GM12864 (cell line): ENCODE measurements at places on chromosomes 7 and 10.

GRCh38 chr10:112815269-112816032 lies 134.6 kb upstream of the TCF7L2 start:
- DNase-seq, result no peak

- no peak for DNase-seq
Measured at GRCh38 chr10:121994429-121994941, 5.5 kb downstream of the TACC2 start.

- DNase-seq, result no peak
Measured at GRCh38 chr10:103852189-103852711, 3.1 kb downstream of the SH3PXD2A start.

DNA sequence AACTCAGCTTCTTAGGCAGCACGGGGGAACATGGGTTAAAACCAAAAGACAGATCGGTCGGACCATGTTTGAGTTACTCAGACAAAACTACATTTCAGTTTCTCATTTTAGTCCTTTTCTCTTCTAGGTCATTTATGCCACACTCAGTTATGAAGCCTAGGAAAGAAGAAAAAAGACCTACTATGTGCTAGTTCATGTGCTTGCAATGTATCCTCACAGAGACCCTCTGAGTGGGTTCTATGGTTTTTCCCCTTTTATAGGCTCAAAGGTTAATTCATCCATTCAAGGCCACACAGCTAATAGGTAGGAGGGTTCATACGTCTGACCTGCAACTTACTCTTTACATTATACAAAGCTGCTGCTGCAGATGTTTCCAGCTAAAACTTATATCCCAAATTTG lies 104.7 kb upstream of the ZNF438 start:
- no peak for DNase-seq

- no peak for DNase-seq
Measured at GRCh38 chr7:149736478-149737360, 36.7 kb downstream of the ZNF467 start.

DNA sequence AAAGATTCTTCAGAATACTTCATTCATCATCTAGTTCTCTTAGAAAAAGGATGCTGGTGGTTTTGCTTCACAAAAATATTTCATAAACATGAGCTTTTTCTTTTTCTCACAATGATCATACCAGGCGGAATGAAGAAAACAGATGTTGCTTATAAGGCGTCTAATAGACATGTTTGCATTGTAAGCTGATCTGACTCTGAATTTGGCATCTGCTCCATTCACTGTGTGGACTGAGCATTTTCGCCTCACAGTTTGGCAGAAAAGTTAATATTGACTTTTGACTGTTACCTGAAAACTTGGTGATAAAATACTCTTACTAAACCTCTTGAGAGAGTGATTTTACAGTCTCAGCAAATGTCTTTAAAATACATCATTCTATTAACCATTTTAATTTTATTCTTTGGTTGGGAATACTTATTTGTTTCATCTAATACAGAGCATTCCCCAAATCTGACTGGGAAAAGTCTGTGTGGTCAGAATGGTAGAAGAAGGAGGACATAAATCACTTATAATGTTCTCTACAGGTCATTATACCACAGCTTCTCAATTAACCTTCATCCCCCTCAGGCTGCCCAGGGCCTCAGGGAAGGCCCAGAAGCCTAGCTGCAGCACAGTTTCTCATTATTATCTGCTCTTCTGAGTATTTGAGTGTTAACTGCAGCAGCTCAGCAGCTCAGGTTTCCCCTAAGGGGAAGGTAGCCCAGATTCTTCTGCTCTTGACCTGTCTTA lies 121.6 kb upstream of the KAT6B start:
- DNase-seq, result no peak

- DNase-seq, result no peak
Measured at GRCh38 chr7:2719007-2719406, 31.0 kb downstream of the AMZ1 start.

GRCh38 chr7:150631866-150632864 lies at the start of gene GIMAP6:
GIMAP6 (minus strand) TSS chr7:150632385; CDS start chr7:150630142, 2,243 bp downstream.
- no peak for DNase-seq

GRCh38 chr7:6530626-6531491 lies 20.4 kb downstream of the GRID2IP start:
- no peak for DNase-seq

GRCh38 chr7:1049006-1049741 lies 4.8 kb downstream of the GPR146 start:
- no peak for DNase-seq

DNA sequence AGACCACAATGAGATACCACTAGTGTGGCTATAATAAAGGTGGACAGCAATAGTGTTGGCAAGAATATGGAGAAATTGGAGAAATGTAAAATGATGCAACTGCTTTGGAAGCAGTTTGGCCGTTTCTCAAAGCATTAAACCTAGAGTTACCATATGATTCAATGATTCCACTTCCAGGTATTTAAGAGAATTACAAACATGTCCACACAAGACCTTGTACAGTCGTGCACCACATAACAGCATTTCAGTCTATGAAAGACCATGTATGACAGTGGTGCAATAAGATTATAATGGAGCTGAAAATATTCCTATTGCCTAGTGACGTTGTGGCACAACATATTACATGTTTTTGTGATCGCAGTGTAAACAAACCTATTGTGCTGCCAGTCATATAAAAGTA lies 29.6 kb downstream of the CCDC172 start:
- no peak for DNase-seq

- no peak for DNase-seq
Measured at GRCh38 chr7:131249003-131249402, 78.7 kb upstream of the MKLN1 start.

- no peak for DNase-seq
Measured at GRCh38 chr7:138900035-138900828, 81.0 kb downstream of the KIAA1549 start.

DNA sequence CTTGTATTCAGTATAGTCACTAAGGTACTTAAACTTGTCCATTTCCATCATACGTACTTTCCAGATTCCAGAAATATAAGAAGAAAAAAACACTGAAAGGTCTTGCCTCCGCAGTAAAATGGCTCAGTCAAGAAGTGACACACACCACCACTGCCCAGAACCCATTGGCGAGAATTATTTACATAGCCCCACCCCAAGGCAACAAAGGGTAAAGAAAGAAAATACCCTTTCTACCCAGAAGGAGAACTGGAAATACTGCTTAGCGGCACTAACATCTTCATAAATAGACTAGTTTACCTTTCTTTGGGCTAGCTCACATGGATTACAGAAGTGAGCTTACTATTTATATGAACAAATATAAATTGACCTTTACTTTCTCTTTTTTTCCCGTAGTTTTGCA lies 194.0 kb downstream of the PPP1R9A start:
- DNase-seq, result peak; percentile 39

- DNase-seq, result no peak
Measured at GRCh38 chr7:47451851-47452205, 130.1 kb downstream of the TNS3 start.

GRCh38 chr10:73819513-73820093 lies 8.2 kb upstream of the NDST2 start:
- no peak for DNase-seq

- no peak for DNase-seq
Measured at GRCh38 chr10:118871244-118871865, 116.6 kb upstream of the CACUL1 start.

GRCh38 chr7:14236834-14237233 lies 247.4 kb upstream of the ETV1 start:
- no peak for DNase-seq

- no peak for DNase-seq
Measured at GRCh38 chr10:43679509-43679908, 30.8 kb upstream of the ZNF32 start.

GRCh38 chr10:3477683-3478082 lies 305.1 kb upstream of the PITRM1 start:
- DNase-seq, result no peak

- no peak for DNase-seq
Measured at GRCh38 chr7:95919556-95919955, 147.2 kb downstream of the DYNC1I1 start.

GRCh38 chr10:48804740-48805182 lies 120.1 kb downstream of the WDFY4 start:
- no peak for DNase-seq

- DNase-seq, result no peak
Measured at GRCh38 chr10:92593619-92594588, 974 bp downstream of the KIF11 start.

DNA sequence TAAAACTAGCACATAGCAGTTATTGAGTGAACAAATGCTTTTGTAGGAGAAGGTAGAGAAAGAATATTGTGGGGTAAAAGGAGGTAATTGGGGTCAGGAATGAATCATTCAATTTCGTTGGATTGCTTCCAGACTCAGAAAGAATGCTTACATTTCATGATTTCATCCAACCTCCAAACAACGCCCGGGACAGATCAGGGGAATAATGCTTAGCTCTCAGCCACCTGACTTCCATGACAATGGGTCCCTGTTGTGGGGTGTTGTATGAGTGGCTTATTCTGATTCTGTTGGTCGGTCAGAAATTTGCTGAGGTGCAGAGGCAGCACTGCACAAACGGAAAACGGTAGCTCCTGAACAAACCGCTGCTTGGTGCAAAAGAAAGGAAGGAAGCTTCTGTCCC lies 24.0 kb upstream of the INPP5F start:
- no peak for DNase-seq

DNA sequence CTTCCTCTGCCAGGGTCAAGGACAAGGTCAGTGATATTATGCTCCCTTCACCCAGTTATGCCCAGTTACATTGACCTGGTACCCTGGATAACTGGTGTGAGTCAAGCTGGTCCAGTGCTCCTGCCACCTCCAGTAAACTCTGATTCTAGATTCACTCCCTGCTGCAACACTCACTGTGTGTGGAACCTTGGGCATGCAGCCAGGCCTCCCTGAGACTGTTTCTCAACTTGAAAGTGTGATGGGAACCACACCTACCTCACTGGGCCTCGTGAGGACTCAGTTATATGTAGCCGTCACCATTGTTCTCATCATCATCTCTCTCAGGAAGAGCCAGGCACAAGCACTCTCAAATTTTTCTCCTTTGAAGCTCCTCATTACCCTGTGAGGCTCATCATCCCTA lies 935 bp upstream of the ZNF736 start:
- no peak for DNase-seq

DNA sequence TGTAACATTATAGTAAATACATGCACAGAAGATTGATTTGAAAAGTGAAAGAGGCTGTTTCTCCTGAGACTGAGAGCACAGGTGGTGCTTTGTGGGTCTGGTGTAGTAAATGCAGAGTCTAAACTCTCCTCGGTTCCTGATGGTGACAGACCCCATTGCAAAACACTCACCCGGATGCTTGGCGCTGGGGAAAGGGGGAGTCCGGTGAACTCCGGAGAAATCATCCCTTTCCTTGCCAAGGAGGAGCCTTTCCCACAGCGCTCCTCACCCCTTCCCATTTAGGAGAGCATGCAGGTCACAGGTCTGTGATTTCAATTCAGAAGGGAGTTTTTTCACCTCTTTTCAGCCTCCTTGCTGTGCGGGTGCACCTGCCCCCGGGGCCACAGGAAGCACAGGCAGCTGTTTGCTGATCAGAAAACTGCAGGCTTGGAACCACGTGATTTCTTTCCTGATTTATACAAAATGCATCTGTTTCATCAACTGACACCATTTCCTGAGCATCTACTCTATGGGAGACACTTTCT lies 75.6 kb upstream of the LYZL2 start:
- peak; percentile 66 for DNase-seq

- DNase-seq, result no peak
Measured at GRCh38 chr10:84191106-84191505, 3.2 kb upstream of the CDHR1 start.

GRCh38 chr10:12594448-12594944 lies 245.1 kb downstream of the CAMK1D start:
- no peak for DNase-seq
